T-helper 2 cell treated with Interferon-gamma antibody and Interleukin-4, amounts not matched to agents 5 μg/mL and 100 μg/mL, for 36 hours (primary cell): ENCODE measurements at places on chromosomes 4 and X.

- DNase-seq = no peak
These were observed 27.7 kb downstream of the STAG2 start for GRCh38 chrX:123989235-123989634.

DNA sequence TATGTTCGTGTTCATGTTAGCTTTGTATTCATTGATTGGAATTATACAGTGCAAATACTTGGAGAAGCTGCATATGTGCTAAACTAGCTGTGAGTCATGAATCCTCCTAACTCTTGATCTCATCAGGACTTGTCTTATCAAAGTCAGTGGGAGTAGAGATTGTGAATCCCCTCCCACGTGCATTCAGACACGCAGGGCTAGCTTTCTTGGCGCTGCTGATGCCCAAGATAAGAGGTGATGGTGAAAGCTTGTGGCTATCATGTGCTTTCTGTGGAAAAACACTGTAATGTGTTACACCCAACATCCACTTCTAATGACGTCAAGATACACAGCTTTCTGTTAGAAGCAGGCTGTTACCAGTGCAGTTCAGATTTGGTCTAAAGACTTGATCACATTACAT lies 348.7 kb upstream of the HAND2 start:
- peak; percentile 49 for DNase-seq

DNA sequence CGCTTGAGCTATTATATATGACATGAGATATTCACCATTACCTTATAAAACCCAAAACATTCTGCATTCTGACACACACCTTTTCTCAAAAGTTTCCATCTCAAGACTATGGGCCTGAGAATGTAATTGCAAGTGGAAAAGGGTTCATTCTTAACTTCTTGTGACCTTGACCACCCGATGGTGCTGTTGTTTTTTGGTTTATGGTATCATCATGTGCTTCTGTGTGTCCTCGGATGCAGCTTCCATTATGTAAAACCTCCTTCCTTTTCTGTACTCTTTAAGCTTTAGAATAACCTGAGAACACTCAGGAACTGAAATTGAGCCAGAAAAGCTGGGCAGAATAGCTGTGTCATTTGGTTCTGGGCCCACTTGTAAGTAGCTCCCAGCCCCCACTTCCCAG lies 16.2 kb upstream of the PUDP start:
- no peak for DNase-seq

DNA sequence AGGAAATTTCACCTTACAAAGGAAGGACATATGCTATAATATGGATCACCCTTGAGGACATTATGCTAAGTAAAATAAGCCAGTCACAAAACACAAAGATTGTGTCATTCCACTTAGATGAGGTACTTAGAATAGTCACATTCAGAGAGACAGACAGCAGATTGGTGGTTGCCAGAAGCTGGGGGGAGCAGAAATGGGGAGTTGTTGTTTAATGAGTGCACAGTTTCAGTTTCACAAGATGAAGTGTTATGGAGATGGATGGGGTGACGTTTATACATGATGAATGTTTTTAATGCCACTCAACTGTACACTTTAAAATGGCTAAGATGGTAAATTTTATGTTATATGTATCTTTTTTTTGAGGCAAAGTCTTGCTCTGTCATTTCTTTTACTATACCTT lies 14.8 kb upstream of the SPON2 start:
- peak; percentile 56 for DNase-seq

DNA sequence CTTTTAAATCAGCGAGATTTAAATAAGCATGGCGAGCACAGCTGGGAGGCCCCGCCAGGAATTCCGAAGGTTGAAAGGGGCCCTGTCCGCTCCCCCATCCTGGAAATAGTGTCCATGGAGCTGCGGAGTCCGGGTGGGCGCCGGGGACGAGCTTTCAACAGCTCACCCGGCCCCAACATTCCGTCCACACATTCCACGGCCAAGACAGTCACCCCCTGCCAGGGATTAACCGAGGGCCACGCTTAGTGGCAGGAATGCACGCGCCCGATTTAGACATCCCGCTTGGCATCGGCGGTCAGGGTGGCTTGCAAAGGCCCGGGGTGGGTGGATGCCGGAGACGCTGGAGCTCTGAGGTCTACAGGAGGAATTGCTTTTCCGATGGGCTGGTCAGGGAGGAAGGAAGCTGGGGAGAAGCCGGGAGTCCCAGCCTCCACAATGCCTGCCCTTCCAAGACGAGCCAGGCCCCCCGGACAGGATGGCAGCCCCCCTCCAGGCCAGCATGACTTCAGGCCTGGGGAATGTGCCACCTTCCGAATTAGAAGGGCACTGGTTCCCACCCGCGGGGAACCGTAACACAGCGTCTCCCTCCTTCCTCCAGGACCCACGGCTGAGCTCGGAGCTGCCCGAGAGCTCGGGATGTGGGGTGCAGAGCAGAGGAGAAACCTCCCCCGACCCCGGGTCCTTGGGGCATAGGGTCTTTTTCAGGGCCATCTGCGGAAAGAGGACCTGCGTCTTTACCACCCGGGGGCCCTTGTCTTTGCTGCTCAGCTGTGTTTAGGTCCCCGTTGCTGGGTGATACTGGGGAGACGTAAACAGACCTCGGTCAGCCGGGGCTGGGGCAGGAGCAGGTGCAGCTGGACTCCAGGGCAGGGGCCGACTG lies 26.9 kb upstream of the PPP2R3B start:
- DNase-seq = no peak

DNA sequence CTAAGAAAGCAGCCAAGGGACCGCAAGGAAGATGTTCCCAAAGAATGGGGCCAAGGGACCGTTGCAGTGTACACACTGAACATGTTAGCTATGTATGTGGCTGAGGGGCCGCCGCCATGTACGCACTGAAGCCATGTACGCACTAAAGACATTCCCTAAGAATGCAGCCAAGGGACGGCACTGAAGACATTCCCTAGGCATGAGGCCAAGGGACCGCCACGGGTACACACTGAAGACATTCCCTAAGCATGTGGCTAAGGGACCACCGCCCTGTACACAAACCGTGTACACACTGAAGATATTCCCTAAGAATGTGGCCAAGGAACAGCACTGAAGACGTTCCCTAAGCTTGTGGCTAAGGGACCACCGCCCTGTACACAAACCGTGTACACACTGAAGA lies 54.0 kb downstream of the DHRSX start:
- no peak for DNase-seq

DNA sequence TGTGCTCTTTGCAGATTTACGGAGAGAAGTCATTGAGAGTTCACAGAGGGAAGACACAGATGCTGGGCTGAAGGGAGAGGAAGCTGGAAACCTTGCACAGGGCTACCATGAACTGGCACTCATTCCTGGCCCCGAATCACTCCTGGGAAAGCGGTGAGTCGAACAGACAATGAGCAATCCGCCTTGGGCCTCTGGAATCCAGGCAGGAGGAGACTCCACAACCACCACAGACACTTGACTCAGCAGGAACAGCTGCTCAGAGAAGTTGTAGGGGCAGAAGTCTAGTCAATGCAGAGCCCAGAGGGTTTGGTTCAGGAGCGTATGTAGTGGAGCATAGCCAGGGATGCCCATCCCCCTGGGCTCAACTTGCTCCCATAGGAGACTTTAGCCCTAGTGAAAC lies 62.8 kb upstream of the GRIA3 start:
- no peak for DNase-seq

DNA sequence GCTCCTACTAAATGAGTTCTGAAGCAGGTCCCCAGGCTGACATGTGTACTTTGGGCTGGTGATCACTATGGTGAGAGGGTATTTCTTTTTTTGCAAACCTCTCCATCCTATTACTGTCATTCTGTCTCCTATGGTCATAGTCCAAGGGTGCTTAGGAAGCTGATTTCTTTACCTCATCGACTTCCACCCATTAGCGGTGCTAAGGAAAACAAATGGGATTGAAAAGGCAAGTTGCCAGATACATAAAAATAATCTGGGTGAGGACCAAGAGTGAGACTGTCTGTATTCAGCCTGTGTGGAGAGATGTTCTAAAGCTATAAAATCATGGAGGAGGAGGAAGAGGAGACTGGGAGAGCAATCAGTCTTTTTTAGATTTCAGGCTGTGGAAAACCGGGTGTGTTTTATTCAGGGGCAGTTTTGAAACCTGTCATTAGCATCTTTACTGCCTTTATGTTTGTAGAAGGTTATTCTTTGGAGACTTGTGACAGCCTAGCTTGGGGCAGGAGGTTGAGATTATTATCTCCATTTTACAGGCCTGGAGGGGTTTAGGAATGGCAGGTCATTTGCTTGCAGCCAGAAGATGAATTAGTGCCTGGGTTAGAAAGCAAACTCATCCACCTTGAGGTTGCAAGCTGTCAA lies 1.9 kb downstream of the TMEM164 start:
- no peak for DNase-seq

- no peak for DNase-seq
These were observed 72.3 kb upstream of the TNMD start for GRCh38 chrX:100512471-100512870.

DNA sequence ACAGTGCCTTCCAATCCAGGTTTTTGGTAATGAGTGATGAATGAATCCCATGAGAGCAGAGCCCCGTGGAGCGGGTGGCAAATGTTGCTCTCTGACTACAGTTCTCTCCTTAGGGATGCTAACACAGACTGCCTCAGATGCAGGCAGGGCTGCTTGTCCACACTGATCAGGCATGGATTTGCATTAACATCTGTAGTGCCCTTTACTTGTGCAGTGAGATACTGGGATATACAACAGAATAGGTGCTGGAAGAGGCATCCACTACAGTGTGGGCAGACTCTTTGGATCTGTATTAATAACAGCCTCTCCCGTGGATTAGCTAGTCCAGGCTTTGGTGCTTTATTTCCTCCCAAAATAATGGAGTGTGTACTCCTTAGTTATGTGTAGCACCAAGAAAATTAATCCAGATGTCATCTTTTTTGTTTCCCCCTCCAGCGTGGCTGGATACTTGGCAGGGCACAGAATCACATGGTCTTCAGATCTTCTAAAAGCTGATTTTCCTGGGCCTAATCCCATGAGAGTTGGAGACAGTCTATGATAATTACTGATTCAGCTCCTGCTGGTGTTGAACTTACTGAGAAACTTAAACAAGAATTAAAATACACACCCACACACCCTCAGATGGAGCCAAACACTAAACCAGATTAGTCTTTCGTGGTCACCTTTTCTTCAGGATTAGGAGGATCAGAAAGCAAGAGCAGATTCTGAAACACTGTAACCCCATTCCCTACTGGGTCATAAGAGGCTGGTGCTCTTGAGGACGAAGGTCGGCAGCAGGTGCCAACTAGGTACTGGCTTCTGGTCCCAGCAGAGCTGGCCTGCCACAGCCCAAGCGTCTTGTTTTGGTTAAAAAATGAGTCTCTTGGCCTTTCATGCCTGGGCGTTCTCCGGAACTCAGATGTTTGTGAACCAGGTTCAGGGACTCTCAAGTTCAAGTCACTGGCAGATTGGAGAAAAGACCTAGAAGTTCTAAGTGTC lies 23.1 kb upstream of the NAP1L5 start:
- DNase-seq = no peak

DNA sequence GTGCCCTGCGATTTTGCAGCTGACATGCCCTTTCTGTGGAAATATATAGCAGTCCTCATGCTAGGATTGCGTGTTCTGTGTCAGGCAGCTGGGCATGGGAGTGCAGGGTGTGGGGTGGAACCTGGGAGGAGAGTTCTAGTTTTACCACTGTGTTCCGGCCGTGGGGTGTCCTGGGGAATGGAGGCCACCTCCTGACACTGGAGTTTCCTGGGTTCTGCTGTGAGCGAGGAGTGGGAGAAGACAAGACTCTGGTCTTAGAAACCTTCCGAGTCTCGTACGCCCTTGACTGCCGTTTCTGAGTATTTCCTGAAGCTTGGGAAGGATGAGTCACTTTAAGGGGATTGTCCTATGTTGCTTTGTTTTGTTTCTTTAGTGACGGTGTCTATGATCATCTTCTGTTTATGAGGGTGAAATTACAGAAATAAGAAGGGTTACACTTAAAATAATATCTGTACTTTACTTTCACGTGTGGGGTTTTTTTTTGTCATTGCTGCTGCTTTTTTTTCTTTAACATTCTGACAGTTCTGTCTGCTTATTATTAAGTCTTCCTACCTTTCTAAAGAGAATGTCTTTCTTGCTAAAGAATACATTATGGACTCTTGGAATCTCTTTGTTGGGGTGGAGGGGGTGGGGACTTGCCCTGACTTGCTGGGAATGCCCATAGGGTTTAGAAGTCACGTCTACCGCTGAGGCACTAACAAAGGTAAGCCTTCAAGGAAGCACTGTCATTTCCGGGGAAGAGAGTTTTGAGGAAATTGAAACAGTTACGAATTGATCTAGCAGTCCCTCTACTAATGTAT lies 19.1 kb downstream of the CD99 start:
- DNase-seq = peak; percentile 66

GRCh38 chr4:87015416-87015815 lies 80.6 kb downstream of the AFF1 start:
- no peak for DNase-seq

GRCh38 chr4:72761368-72762038 lies 192.5 kb upstream of the ADAMTS3 start:
- no peak for DNase-seq

- no peak for DNase-seq
These were observed 51.8 kb downstream of the LRP2BP start for GRCh38 chr4:185343726-185344581.

DNA sequence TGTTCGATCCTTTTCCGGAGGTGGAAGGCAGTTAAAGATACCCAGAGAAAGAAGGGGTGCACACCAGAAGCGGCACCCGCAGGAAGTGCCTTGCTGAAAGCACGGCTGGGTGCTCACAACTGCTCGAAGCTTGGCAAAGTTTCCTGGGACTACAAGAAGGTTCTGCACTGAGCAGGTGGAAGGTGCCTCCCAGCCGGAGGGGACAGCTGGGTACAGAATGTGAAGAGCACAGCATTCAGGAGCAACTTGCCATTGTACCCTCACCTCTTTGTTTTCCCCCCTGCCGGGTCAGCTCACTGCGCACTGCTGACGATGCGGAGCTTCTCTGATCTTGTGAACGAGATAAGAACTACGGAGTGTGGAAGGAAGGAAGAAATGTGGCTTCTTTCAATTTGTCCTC lies 289.2 kb downstream of the FBXW7 start:
- no peak for DNase-seq

DNA sequence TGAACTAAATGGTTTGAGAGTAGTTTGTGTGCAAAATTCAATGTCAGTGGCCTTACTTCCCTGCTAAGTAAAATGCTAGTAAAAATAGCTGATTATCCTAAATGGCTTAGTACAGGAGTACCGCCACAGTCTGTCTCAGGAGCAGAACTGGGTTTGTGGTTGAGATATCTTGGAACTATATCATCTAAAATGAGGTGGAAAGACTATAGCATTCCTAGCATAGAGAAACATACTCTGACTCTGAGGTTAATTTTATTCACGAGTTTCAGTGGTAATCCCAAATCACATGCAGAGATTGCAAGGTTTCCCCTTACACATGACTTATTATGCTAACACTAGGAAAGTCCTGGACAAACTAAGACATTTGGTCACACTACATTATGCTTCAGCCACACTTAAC lies 70.4 kb downstream of the OR13H1 start:
- no peak for DNase-seq
